Stimulated activated CD8-positive, alpha-beta memory T cell treated with anti-CD3 and anti-CD28 coated beads, Interleukin-7, amount 100 ng/mL, for 1 hour (primary cell): ENCODE measurements at places on chromosomes 3 and 15.

- no peak for DNase-seq
Measured at GRCh38 chr15:100463515-100463914, 65.2 kb downstream of the CERS3 start.

DNA sequence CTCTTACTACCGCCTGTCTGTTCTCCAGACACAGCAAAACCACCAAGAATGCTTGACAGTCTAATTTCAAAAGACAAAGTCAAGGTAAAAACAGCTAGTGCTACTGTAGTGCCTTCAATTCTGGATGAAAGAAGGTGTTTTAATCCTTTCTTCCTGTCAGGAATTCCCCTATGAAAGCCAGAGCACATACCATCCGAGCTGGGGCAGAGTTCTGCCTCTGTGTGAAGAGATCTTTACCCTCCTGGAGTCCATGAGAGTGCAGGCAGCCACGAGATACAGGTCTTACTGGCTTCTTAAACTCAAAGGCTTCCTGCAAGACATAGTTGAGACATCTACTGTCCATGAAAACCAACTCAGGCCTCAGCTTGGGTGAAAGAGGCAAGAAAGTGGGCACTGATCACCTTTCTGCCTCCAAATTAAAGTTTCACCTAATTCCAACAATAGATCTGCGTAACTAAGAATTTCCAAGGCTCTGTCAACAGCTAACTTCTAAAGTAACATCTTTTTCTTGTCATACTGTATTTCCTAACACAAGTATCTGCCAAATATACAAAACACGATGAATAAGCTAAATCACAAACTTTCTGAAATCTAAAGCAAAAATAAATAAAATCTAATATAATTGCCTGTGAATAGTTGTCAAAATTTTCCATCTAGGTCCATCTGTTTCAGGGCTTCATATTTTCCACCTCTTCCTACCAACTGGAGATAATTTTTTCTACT is 7.5 kb downstream of the CDC25A start:
- no peak for DNase-seq

DNA sequence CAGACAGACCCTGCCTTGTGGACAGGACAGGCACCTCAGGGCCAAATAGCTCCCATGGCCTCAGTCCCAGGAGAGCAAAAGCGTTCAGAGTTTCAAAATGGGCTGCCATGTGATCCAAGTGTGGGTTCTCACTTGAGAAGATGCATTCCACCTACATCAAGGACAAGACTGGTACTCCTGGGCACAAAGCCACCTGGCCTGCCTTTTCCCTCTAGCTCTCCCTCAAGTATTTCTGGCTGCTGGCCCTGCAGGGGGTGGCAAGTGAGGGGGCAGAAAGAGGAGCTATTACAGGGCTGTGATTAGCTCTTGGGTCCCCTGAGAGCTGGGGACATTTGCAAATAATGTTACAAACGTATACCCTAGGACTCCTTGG is 6.5 kb upstream of the COL7A1 start:
- DNase-seq: no peak

GRCh38 chr3:183532620-183533411 is 22.7 kb downstream of the KLHL6 start:
- DNase-seq: no peak

DNA sequence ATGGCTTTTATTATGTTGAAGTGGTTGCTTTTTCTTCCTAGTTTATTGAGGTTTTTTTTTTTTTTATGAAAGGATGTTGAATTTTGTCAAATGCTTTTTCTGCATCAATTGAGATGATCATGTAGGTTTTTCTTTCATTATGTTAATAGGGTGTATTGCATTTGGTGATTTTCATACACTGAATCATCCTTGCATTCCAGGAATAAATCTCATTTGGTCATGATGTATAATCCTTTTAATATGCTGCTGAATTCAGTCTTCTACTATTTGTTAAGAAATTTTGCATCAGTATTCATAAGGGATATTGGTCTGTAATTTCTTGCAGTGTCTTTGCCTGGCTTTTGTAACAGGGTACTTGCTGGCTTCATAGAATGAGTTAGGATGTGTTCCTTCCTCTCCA is 11.5 kb upstream of the CLRN1 start:
- no peak for DNase-seq
